ENCODE measurements at places on chromosomes 6 and 20.

DNA sequence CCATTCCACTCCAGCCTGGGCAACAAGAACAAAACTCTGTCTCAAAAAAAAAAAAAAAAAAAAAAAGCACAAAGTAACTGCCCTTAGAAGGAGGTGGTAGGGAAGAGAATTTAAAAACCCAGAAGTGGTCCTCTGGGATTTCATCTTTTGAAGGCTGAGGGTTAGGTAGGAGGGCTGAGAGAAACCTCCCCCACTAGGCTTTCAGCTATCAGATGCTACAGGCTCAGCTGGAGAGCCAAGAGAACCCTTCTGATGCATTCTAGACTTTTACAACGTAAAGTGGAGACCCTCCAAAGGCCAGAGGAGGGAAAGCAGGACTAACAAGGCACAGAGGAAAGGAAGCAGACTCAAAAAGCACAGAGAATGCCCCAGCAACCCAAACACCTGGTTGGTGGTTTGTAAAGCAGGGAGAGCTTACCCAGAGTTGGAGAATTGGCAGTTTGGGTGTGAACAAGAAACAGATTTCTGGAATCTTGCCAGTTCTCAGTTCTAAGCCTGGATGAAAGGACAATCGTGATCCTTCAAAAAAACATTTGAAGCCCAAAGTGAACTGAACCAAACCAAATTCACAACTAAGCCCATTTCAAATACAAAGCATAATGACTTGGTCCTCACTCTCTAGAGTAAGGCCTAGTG is 23.2 kb upstream of the SPAG4 start:
- no peak for DNase-seq

DNA sequence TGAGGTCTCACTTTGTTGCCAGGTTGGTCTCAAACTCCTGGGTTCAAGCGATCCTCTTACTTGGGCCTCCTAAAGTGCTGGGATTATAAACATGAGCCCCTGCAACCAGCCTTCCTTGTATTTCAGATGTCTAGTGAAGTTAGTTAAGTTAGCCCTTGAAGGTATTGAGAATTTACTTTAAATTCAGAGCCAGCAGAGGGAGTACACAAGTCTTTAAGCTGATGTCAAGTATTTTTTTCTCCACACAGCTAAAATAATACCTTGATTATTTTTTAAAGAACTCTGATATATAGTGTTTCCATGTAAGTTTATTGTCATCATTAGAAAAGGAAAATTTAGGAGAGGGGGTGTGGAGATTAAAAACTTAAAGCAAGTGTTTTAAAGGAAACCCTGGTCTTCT is 9.8 kb downstream of the FOXO3 start:
- no peak for DNase-seq

- DNase-seq: no peak
Observed at GRCh38 chr20:63525971-63526370, 5.4 kb downstream of the PPDPF start.

- peak; percentile 3 for DNase-seq
Observed at GRCh38 chr6:97958134-97958533, 675.1 kb upstream of the MMS22L start.

DNA sequence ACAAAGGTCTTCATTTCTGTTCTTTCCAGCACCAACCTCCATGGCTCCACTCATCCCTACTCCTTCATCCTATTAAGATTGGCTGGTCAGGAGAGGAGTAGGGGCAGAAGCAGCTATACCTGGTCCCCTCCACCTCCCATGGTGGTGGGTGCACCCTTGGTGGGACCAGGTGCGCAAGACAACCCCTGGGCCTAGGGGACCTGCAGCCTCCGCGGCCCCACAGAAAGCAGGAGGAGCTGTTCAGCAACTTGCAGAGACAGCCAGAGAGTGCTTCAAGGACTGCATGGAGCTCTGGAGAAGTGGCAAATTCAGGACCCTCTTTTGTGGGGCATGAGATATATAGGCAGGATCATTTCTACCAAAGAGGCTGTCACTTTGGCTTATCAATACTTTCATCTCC is 9.8 kb downstream of the ULBP2 start:
- DNase-seq: no peak

DNA sequence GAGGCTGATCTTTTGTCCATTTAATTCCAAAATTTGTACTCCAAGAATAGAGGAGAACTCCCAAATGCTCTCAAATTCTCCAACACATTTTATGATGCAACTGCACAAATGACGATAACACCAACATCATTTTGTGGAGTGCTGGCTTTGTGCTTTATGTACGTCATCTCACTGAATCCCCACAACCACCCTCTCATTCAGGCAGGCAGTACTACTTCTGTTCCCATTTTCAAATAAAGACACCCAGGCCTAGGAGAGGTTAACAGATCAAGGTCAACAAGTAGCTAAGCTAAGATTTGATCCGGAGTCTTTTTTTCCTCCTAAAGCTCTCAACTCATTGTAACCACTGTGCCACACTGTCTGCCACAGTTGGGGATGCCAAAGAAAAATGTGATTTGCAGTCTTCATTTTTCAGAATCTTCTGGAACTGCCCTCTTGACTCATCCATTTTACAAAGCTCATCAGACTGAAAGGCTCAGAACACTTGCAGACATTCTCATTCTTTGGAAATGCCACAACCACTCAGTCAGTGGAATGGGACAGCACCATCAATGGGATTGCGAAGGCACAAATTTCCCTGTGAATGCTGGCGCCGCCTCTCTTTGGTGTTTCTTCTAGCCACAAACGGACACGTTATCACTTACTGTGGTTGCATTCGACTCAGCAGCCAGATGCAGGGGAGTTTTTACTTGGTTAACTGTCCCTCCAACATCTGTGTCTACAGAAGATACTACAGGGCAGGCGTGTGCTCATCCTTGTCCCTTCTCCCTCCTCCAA is 184.4 kb downstream of the GJA10 start:
- DNase-seq: no peak

DNA sequence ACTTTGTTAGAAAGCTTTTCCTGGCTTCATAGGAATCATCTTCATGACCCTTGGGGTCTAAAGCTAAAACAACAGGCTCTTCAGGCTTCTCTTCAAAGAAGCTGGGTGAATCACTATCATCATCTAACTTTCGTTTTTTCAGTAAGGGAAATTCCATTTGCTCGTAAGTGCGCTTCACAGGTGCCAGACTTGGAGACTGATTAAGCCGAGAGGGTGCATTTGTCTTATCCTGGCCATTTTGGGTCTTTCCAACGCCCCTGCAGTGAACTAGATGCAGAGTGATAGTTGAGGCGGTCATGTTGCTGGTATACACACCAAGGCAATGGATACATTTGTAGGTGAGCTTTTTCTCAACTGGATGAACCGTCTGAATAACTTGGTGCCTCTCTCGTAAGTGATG is 38.8 kb downstream of the ADNP start:
- DNase-seq: no peak

DNA sequence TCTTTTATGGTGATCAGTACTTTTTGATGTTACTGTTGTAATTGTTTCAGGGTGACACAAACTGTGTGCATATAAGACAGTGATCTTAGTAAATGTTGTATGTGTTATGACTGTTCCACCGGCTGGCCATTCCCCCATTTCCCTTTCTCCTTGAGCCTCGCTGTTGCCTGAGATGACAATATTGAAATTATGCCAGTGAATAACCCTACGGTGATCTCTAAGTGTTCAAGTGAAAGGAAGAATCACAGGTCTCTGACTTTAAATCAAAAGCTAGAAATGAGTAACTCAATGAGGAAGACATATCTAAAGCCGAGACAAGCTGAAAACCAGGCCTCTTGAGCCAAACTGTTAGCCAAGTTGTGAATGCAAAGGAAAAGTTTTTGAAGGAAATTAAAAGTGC is 32.3 kb downstream of the TULP4 start:
- no peak for DNase-seq

DNA sequence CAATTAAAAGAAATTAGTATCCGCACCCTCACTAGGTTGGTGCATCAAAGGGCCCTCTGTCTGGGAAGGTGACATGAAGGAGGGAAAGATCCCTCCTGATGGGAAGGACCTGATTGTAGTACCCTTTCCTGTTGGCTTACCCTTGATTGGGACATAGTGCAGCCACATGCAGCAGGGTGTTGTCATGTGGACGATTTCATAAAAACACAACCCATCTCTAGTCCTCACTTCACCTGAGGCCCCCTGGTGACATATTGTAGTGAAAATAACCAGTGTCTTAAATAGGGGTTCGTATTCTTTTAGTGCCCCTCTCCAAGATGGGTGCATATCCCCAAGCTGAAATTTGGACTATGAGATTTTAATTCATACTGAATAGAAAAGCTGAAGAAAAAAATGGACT is 97.3 kb downstream of the SLX4IP start:
- no peak for DNase-seq

DNA sequence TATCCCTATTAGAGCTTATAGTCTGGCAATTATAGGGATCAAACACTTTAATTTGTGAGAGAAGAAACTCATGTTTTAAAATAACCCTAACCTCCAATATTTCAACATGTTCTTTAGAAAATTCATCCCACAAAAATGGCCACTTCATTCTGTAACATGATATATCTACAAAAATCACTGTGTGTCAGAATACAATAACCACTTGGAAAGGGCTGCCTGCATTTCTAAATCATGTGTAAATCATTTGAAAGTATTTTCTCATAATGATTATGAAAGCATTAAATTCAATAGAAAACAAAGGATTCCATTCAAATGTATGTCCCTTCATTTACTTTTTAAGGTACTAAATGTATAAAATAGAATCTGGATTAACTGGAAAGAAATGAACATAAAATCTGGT is 101.4 kb upstream of the NHSL1 start:
- DNase-seq: peak; percentile 63

GRCh38 chr6:151448623-151449022 is 3.3 kb downstream of the RMND1 start:
- DNase-seq: no peak

GRCh38 chr6:45966340-45966739 is 49.3 kb downstream of the CLIC5 start:
- DNase-seq: no peak

DNA sequence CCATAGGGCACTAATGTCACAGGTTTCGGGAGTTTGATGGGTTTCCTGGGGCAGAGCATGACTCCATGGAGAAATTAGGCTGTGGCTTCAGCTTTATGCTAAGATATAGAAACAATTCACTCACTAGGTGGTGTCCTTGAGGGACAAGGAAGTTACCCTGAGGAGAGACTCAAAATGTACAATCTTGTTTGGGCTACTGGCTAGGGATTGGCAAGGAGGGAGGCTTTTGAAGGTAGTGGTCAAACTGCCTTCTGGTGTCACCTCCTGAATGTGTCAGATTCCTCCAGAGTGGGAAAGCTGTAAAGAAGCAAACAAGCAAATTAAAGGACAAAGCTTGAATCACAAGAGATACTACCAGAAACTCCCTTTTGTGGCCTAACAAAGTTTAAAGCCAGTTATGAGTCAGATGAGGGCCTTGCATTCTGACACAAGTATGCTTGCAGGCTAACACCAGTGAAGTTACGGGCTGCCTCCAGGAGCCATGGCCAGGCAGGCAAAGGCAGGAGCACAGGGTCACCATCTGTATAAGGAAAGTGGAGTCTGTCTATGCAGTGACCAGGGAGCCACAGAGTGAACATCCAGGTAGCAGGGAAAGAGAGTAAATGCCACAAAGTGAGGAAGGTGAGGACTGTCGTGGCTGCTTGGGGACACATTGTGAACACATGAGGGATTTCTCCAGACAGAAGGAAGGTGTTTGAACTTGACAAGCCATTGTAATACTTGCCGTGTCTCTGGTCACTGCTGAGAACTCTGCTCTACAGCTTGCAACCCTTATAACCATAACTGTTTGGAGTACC is 107.7 kb upstream of the DTNBP1 start:
- peak; percentile 12 for DNase-seq

GRCh38 chr6:155717374-155717773 is 261.7 kb upstream of the NOX3 start:
- DNase-seq: no peak

- no peak for DNase-seq
Observed at GRCh38 chr6:161013695-161014094, 22.1 kb downstream of the MAP3K4 start.

- DNase-seq: no peak
Observed at GRCh38 chr6:118752803-118753202, 101.4 kb upstream of the CEP85L start.
